ENCODE measurements at places on chromosomes 12 and 14.

DNA sequence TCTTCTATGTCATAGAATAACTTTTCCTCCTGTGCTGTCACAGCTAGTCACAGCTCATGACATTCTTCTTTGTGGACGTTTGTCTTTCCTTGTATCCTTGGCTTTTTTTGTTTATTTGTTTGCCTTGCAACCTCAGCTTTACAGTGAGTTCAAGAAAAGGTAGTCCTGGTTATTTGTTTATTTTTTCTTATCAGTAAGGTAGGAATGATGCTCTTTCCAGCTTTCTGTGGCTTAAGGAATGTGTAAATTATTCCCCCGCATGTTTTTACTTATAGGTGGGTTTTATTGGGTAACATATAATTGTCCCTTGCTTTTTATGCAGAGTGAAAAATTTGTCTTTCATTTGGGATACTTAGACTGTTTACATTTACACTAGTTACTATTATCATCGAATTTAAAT is 1673.6 kb upstream of the FLRT2 start:
- DNase-seq = no peak

- no peak for DNase-seq
Measured at GRCh38 chr12:80714055-80714454, 2.7 kb upstream of the MYF5 start.

- no peak for DNase-seq
Measured at GRCh38 chr12:52870361-52871290, 21.8 kb upstream of the KRT78 start.

GRCh38 chr12:6852651-6853354 is 853 bp downstream of the USP5 start:
- no peak for DNase-seq

DNA sequence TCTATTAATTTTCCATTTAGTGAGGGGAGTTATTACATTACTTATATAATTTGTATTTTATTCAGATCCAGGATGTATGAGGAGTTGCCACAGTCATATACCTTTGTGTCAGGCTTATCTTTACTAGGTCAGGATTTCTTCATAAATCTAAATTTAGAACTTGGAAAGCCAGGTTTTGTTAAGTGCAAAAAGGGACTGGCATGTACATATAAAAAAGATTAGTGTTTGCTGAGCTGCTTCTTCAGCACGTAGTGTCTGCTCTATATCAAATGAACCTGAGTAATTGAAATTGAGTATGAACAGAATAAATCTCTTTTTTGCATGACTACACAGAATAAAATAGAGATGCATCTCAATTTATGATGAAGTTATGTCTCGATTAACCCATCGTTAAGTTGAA is 157.4 kb downstream of the NUBPL start:
- no peak for DNase-seq

GRCh38 chr12:49905718-49906314 is 2.1 kb upstream of the FAIM2 start:
- no peak for DNase-seq

GRCh38 chr12:8156416-8156815 is 399 bp upstream of the ZNF705A start:
- DNase-seq = no peak

GRCh38 chr14:75476274-75476995 is 45.8 kb upstream of the BATF start:
- no peak for DNase-seq

DNA sequence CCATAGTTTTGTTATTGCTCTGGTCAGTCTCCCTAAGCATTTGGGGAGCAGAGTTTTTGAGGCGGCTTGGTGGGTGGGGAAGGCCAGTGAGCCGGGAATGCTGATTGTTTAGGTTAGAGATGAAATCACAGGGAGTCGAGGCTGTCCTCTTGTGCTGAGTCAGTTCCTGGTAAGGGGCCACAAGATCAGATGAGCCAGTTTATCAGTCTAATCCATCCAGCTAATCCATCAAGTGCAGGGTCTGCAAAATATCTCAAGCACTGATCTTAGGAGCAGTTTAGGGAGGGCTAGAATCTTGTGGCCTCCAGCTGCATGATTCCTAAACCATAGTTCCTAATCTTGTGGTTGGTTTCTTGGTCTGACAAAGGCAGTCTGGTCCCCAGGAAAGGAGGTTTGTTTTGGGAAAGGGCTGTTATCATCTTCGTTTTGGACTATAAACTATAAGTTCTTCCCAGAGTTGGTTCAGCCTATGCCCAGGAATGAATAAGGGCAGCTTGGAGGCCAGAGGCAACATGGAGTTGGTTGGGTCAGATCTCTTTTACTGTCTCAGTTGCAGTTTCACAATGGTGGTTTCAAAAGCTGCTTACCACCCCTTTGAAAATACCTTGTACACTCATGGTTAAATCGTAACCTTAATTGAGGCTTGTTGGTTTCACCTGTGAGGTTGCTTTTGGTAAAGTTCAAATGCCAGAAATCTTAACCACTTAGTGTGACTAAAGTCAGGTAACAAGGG is 33.6 kb upstream of the HIGD1C start:
- DNase-seq = no peak
